Left kidney (tissue), 8 donors: ENCODE measurements at places on chromosomes 12 and 14. TPM values are rescaled to one million over a fixed set of nuclear protein-coding genes. Genes with fewer than 3 reads are reported as not detected.

DNA sequence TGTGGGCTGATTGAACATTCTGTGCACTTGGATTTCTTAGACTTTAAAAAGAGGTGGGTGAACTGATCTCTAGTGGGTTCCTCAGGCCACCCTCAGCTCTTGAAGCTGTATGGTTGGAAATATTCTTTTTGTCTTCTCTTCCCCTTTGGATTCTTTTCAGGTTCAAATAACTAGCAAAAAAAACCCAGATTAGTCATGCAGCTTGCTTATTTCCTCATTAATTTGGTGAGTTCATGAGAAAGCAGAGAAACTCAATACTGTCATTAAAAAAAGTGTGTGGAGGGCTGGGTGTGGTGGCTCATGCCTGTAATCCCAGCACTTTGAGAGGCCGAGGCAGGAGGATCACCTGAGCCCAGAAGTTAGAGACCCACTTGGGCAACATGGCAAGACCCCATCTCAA lies 183.4 kb downstream of the ESR2 start:
- DNase-seq, result no peak

DNA sequence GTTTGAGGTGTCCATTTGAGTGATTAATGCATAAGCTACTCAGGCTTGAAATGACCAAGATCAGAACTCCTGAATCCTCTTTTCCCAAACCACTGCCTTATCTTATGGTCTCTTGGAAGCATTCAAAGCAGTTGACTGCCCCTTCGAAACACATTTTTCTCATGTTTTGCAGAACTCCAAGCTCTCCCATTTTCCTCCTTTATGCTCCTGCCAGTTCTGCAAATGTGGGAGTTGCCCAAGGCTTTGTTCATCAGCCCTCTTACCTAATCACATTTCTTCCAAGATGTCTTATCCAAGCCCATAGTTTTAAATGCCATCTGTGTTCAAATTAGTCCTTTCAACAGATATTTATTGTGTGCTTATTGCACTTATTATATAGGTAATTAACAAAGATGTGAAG lies 1.8 kb upstream of the DNAAF2 start:
- no peak for DNase-seq

DNA sequence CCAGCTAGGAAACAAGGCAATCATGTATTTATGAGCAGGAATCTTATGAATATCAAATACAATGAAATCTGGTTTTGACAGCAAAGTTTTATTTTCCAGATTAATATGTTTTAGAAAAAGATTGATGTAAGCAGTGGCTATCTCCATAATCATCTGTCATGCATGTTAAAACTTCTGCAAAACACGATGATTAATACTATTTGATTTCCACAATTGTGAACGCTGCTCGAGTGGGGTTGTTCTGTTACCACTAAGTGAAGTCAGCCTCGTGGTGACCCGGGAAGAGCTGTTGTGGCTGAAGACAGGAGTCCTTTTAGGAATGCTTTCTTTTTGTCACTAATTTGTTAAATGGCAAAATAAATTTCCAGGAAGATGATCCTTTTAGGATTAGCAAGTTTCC lies 9.4 kb downstream of the CFAP251 start:
- no peak for DNase-seq

GRCh38 chr12:77089686-77090220 lies 24.4 kb upstream of the E2F7 start:
- no peak for DNase-seq

DNA sequence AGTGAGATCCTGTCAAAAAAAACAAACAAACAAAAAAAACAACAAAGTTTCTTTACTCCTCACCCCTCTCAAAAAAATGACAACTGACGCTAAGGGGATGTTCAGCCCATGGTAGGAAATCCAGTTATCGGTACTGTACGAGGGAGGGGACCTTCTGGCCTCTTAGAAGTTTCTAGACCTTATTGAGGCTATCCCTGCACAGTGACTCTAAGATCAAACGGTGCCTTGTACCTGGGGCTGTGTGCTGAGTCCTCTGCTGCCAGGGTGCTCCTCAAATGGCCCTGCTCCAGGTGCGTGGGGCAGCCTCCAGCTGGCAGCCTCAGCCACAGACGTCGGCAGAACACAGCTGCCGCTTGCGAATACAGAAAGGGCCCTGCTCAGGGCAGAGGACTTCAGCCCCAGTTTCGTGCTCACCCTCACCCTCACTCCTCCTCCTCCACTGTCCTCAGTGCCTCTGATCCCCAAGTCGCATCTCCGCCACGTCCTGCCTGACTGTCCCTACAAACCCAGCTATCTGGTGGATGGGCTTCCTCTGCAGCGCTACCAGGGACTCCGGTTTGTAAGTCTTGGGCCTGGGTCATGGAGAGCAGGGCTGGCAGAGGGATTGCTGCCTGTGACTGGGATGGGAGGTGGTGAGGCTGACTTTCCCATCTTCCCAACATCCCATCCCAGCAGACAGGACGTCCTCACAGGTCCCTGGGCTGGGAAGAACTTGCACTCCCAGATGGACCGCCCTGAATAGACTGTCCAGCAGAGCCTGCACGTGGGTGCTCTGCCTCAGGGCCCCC lies 90.9 kb downstream of the B4GALNT3 start:
- DNase-seq, result no peak

The SYT10 gene
- polyA plus RNA-seq, result 0.68 TPM

The EIF2S3B gene
- polyA plus RNA-seq, result 1.5 TPM

The CCDC197 gene
- polyA plus RNA-seq, result not detected
